ENCODE measurements at places on chromosomes 4 and X. TPM values are rescaled to one million over a fixed set of nuclear protein-coding genes. Genes with fewer than 3 reads are reported as not detected.

PUDP gene
- total RNA-seq, result 26.1 TPM

DCAF4L1 gene
- 0.15 TPM for total RNA-seq

DNA sequence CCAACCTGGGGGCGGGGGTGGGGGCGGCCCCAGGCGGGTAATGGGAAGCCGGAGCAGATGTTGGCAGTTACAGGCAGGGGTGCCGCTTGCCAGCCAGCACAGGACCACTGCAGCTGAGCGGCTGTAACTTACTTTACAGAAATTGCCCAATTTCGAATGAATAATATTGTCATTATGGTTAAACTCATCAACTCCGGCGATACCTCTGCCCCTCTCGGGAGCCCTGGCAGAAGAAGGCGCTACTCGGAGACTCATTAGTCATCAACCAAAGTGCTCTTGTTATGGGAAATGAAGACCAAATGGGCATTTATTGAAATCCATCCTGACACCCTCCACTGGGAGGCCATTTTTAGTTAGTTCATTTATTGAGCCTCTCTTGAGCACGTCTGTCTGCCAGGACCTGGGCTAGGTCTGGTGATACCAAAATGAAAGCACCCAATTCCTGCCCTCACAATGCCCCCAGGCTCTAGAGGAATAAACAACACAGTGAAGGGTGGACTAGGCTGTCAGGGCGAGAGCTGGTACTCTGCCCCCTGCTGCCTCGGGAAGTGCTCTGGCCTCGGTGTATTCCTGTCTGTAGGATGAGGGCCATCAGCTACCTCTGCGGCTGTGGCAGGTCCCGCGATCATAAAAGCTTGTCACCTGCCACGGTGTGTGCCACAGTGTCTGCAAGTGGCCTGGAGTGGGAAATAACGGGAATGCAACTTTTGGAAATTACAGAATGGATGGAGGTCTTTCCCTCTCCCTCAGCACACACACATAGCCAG, 159.1 kb upstream of the PSAPL1 start:
- no peak overlapping the region for H3K4me3 ChIP-seq
- peaks cover 70% of the 10 kb centered on the region for H3K27me3 ChIP-seq
- H3K27ac ChIP-seq, result no peak overlapping the region
- no peak for DNase-seq

DNA sequence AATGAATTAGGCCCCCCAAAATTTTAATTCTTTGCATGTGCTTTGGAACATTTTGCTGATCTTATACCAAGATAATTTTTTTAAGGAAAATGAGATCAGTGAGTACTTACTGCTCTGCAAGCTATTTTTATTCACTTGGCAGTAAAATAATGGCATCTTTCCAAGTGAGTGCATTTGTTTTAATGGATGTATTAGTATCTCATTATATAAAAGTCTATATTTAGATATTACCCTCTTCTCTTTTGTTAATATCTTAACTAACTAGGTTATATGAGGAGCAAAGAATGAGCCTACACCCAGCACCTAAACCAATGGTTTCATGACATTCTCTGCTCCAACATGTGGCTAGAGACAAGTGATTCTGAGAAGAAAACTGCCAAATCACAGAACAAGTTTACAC, 21.1 kb upstream of the ARAF start:
- H3K36me3 ChIP-seq, result no peaks in the 10 kb centered on the region
- no peak overlapping the region for H3K27ac ChIP-seq
- H3K4me3 ChIP-seq, result no peak overlapping the region
- H3K27me3 ChIP-seq, result no peaks in the 10 kb centered on the region

DNA sequence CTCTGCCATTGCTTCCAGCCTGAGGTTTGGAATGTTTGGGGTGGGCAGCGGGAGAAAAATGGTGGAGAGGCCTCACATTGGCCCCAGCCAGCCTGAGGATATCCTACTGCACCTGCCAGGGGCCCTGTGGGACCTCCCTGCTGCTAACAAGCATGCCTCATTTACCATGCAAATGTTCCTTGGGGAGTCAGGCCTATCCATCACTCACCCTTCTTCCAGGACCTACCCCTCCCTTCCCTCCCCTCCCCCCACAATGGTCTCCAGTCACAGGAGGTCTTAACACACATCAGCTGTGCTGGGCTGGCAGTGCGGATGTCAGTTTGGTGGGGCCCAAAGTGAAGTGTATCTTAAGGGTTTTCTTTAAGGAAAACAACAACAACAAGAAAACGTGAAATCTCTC, 139.2 kb downstream of the SHOX start:
- H3K27me3 ChIP-seq, result no peaks in the 10 kb centered on the region
- DNase-seq, result no peak
- H3K27ac ChIP-seq, result no peak overlapping the region
- no peak overlapping the region for H3K4me3 ChIP-seq
- H3K4me1 ChIP-seq, result no peaks in the 10 kb centered on the region

DNA sequence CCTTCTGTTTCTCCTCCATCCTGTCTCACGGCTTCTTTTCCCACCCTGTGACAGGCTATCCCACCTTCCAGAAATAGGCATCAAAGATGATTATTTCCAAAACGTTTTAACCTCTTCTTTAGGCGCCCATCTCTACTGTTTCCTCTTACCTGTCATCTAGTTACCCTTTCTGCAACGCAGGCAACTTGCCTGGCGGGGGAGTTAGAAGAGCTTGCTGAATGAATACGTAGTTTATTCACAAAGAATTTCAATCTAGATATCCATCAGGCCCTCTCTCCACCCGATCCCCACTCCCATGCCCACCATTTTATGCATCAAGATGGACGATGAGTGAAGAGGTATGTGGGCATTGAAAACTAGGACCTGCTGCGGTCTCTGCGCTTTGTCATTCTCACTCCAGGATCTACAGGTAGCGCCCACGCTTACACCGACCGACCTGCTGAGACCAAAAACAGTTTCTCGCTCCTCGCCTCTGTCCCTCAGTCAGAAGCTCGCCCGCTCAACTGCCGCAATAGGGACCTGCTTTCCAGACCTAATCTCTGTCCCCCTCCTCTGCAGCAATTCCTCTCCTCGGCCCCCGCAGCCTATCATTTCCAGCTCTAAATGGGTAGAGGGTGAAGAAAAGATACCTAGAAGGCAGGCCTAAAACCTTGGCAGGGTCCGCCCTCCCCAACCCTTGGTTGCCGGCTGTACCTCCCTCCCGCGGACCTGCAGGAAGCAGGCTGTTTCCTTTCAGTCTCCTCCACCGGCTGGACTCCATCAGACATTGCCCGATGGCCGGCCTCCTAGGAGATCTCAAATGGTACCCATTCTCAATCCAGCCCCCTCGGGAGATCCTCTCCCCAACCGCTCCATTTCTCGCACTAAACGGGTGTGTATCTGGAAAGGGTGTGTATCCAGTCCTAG, 624 bp downstream of the BEX5 start:
- no peak for DNase-seq
- H3K4me1 ChIP-seq, result no peaks in the 10 kb centered on the region
- H3K27ac ChIP-seq, result no peak overlapping the region
- H3K4me3 ChIP-seq, result peak overlapping the region; percentile 27

SPRY1 gene
- 95.5 TPM for total RNA-seq

GRCh38 chrX:46575991-46576392, 2.4 kb downstream of the CHST7 start:
- DNase-seq, result no peak
- peak overlapping the region; percentile 54 for H3K4me3 ChIP-seq
- H3K36me3 ChIP-seq, result no peaks in the 10 kb centered on the region
- no peaks in the 10 kb centered on the region for H3K27me3 ChIP-seq
- H3K27ac ChIP-seq, result no peak overlapping the region

- DNase-seq, result no peak
- H3K27ac ChIP-seq, result no peak overlapping the region
- no peaks in the 10 kb centered on the region for H3K27me3 ChIP-seq
These were observed 75.6 kb downstream of the FHIP1A start for GRCh38 chr4:151484396-151485102.

DNA sequence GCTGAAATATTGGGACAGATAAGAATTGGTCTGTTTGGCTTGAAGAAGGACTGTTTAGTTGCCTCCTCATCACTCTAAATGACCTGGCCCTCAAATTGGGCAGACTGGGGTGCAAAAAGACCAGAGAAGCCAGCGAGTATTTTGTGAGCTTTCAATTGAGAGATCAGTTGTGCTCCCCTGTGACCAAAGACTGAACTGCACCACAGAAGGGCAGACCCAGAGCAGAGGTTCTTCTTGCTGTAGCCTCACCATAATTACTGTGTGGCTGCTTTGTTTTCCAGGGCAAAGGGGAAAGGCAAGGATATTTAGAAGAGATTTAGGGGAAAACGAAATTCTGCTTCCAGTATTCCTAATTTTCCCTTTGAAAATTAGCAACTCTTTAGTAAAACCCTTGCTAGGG, 104.0 kb upstream of the MBNL3 start:
- no peaks in the 10 kb centered on the region for H3K4me1 ChIP-seq
- H3K4me3 ChIP-seq, result no peak overlapping the region
- no peak overlapping the region for H3K27ac ChIP-seq

CCDC149 gene
- 21.8 TPM for total RNA-seq

TMPRSS11B gene
- total RNA-seq, result not detected

DNA sequence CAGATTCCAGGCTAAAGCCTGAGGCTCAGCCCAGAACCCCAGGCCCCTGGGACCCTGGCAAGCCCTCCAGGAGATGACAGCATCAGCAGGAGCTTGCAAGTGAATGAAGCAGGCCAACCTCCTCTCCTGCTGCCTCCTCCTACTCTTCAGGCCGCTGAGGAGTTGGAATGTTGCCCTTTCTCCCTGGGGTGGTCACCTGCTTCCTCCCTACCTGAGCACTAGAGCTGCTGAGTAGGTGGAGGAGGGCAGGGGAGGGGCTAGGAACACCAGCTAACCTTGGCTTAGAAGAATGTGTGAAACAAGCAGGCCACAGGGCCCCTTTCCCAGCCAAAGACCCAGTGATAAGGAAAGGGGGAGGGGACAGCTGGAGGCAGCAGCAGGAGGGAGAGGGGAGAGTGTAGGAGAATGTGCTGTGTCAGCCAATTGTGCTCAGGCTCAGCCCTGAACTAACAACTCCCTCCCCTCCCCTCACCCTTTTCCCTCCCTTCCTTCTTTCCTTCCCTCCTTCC, 58.0 kb downstream of the PJA1 start:
- H3K4me1 ChIP-seq, result no peaks in the 10 kb centered on the region
- H3K27me3 ChIP-seq, result peaks cover 7% of the 10 kb centered on the region
- no peak overlapping the region for H3K27ac ChIP-seq
- DNase-seq, result peak; percentile 59
- no peak overlapping the region for H3K4me3 ChIP-seq

GRCh38 chr4:157997296-157997695, 175.5 kb downstream of the GASK1B start:
- DNase-seq, result no peak
- no peaks in the 10 kb centered on the region for H3K36me3 ChIP-seq
- H3K4me3 ChIP-seq, result no peak overlapping the region
- no peaks in the 10 kb centered on the region for H3K27me3 ChIP-seq
- no peak overlapping the region for H3K27ac ChIP-seq
- peaks cover 3% of the 10 kb centered on the region for H3K4me1 ChIP-seq

- no peaks in the 10 kb centered on the region for H3K27me3 ChIP-seq
- H3K36me3 ChIP-seq, result no peaks in the 10 kb centered on the region
- no peak overlapping the region for H3K4me3 ChIP-seq
- H3K27ac ChIP-seq, result no peak overlapping the region
- H3K4me1 ChIP-seq, result no peaks in the 10 kb centered on the region
These were observed 100.0 kb upstream of the STX18 start for GRCh38 chr4:4641661-4642495.

RNF150 gene
- 3.1 TPM for total RNA-seq

SSX4 gene
- not detected for total RNA-seq

DNA sequence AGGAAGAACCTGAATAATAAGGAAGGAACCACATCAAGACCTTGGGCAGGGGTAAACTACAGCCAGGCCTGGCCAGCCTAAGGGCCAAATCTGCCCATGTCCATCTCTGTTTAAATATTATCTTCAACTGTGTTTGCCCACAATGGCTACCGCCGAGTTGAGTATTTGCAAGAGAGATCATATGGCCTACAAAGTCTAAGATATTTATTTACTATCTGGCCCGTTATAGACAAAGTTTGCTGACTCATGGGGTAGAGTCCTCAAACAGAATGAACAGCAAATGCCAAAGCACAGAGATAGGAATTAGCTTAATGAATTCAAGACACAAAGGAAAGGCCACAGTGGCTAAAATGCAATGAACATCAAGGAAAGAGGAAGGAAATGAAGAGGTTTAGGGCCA, 44.8 kb downstream of the RPS6KA3 start:
- no peak for DNase-seq
- no peaks in the 10 kb centered on the region for H3K4me1 ChIP-seq
- no peak overlapping the region for H3K4me3 ChIP-seq
- H3K36me3 ChIP-seq, result no peaks in the 10 kb centered on the region

GRCh38 chr4:48585401-48585800, 95.3 kb downstream of the ZAR1 start:
- H3K27me3 ChIP-seq, result no peaks in the 10 kb centered on the region
- H3K4me3 ChIP-seq, result no peak overlapping the region
- H3K4me1 ChIP-seq, result no peaks in the 10 kb centered on the region
- no peak overlapping the region for H3K27ac ChIP-seq

DNA sequence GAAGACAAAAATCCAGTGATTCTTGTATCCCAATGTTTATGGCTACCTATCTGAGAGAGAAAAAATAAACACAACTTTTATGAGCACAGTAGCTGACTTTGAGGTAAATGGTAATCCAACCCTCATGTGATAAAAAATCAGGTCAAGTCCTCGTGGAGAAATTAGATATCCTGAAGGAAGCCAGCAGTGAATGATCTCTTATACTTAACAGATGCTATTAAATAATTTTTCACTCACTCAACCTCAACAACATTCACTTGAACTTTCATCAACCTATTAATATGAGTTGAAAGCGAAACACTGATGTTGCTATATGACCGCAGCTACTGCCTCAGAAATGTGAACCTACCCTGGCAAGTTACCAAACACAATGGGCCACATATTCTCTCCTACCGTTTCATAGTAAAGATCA, 105.4 kb downstream of the GPC3 start:
- H3K4me3 ChIP-seq, result no peak overlapping the region
- no peaks in the 10 kb centered on the region for H3K4me1 ChIP-seq
- H3K27me3 ChIP-seq, result no peaks in the 10 kb centered on the region
- no peak overlapping the region for H3K27ac ChIP-seq
- H3K36me3 ChIP-seq, result no peaks in the 10 kb centered on the region

DNA sequence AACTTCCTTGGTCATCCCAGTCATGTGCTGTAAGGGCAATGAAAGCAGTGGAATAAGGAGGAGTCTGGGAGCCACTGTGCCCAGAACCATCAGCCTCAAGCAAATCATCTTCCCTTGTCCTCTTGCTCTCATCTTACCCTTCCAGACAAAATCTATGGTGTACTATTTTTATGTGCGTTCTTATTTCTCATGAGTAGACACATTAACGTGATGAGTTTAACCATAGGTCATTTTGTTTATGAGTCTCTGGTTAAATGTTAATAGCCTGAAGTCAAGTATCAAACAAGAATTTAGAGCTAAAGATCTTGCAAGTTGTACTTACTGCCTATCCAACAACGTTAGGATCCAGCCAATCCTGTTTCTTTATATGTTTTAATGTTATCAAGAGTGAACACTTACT, 495.3 kb downstream of the SPRY1 start:
- peaks cover 13% of the 10 kb centered on the region for H3K4me1 ChIP-seq
- H3K27ac ChIP-seq, result no peak overlapping the region
- no peaks in the 10 kb centered on the region for H3K27me3 ChIP-seq

ERAS gene
- not detected for total RNA-seq
